ENCODE measurements at places on chromosomes 6 and 20. TPM values are rescaled to one million over a fixed set of nuclear protein-coding genes. Genes with fewer than 3 reads are reported as not detected.
A peak's percentile ranks its signal among the peaks of the same experiment; 100 is the strongest.

- no peak overlapping the region for H3K4me3 ChIP-seq
- no peaks in the 10 kb centered on the region for H3K36me3 ChIP-seq
- no peak for DNase-seq
- H3K27ac ChIP-seq: no peak overlapping the region
- H3K27me3 ChIP-seq: peaks cover 49% of the 10 kb centered on the region
These were observed 121.0 kb downstream of the MRPL14 start for GRCh38 chr6:44006123-44006871.

- H3K4me1 ChIP-seq: no peaks in the 10 kb centered on the region
- no peaks in the 10 kb centered on the region for H3K36me3 ChIP-seq
- peak overlapping the region; percentile 83 for H3K4me3 ChIP-seq
- H3K27ac ChIP-seq: peak overlapping the region; percentile 62
- no peak for DNase-seq
- H3K27me3 ChIP-seq: peaks cover 6% of the 10 kb centered on the region
These were observed 7.6 kb upstream of the TAAR9 start for GRCh38 chr6:132530293-132530974.

- H3K4me1 ChIP-seq: no peaks in the 10 kb centered on the region
- DNase-seq: no peak
- no peaks in the 10 kb centered on the region for H3K27me3 ChIP-seq
These were observed 196.3 kb upstream of the FUT9 start for GRCh38 chr6:95819461-95819860.

DNA sequence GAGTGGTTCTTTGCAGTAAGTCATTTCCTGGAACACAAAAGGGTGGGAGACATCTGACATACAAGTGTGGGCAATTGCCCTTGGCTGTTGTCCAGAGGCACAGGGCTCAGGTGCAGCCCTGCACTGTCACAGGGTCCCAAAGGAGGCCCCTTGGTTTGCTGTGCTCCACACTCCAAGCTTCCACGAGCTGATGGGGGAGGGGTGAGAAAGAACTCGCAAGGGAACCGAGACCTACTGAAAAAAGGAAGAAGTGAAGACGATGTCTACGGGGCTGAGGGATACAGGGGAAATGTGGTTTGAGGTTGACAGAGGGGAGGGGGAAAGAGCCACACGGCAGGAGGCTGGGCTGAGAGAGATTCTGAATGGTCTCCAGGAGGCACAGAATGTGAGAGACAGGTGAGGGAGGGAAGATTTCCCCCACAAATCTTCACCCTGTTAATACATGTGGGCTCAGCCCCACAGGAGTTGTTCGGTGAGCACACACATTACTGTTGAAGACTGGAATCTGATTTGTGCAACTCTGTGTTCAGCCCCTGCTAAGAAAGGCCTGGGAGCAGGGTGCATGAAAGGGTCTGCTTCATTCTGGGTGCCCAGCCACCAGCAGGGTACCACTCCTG, 123.4 kb downstream of the LY86 start:
- peaks cover 20% of the 10 kb centered on the region for H3K4me1 ChIP-seq
- H3K4me3 ChIP-seq: no peak overlapping the region
- H3K36me3 ChIP-seq: no peaks in the 10 kb centered on the region
- peaks cover 6% of the 10 kb centered on the region for H3K27me3 ChIP-seq
- peak overlapping the region; percentile 61 for H3K27ac ChIP-seq

GRCh38 chr6:166194914-166195859, 27.5 kb upstream of the TBXT start:
- H3K27me3 ChIP-seq: peaks cover 37% of the 10 kb centered on the region
- no peaks in the 10 kb centered on the region for H3K36me3 ChIP-seq
- no peak overlapping the region for H3K4me3 ChIP-seq
- DNase-seq: no peak

DNA sequence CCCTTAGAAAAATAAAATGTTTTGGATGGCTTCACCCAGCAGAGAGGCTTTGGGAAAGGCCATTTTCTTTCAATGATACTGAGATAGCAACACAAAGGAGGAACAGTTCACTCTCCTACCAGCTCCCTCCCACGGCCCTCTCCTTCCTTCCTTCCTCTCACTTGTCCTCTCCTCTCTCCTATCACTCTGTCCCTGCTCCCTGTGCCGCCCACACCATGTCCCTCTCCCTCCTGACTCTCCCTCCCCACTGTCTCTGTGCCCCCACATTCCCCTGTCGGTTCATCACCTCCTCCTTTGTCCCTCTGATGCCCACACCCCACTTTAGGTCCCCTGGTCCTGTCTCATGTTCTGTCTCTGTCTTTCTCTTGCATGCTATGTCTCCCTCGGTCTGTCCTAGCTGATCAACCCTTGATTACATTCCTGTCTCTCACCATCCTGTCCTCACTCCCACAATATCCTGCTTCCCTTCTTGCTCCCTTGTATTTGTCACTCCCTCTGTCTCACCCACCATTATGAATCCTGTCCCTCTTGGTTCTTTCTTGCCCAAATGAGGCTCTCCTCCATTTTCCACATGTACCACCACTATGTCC, 30.1 kb downstream of the ELMO2 start:
- no peak overlapping the region for H3K27ac ChIP-seq
- DNase-seq: no peak
- no peak overlapping the region for H3K4me3 ChIP-seq
- H3K4me1 ChIP-seq: no peaks in the 10 kb centered on the region
- no peaks in the 10 kb centered on the region for H3K27me3 ChIP-seq

- H3K27me3 ChIP-seq: peaks cover 6% of the 10 kb centered on the region
- H3K27ac ChIP-seq: no peak overlapping the region
- no peaks in the 10 kb centered on the region for H3K36me3 ChIP-seq
- H3K4me3 ChIP-seq: no peak overlapping the region
- no peak for DNase-seq
These were observed 364 bp upstream of the SPDEF start for GRCh38 chr6:34556493-34556892.

DNA sequence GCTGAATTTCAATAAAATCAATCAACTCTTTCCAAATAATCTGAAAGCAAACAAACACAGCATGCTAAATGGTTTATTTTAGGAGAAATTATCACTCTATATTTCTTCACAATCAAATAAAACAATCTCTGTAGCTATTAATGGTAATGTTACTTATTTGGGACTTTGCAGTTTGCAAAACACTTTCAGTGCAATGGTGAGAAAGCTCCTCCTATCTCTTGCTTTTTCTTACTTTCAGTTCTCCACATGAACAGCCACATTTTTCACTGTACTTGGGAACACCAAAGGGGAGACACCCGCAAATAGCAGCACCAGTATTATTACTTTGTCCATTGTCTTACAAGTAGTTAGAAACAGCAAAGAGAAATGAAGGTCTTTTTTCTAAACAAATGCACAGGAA, 92.4 kb downstream of the DST start:
- no peaks in the 10 kb centered on the region for H3K27me3 ChIP-seq
- peaks cover 13% of the 10 kb centered on the region for H3K36me3 ChIP-seq
- no peak overlapping the region for H3K27ac ChIP-seq
- DNase-seq: no peak

GRCh38 chr6:125867483-125867942, 76.8 kb downstream of the NCOA7 start:
- peak overlapping the region; percentile 77 for H3K27ac ChIP-seq
- H3K36me3 ChIP-seq: peaks cover 4% of the 10 kb centered on the region
- peaks cover 4% of the 10 kb centered on the region for H3K4me1 ChIP-seq
- no peaks in the 10 kb centered on the region for H3K27me3 ChIP-seq
- peak overlapping the region; percentile 9 for H3K4me3 ChIP-seq

GRCh38 chr6:151275566-151275965, 35.8 kb downstream of the AKAP12 start:
- no peak overlapping the region for H3K27ac ChIP-seq
- H3K4me1 ChIP-seq: peaks cover 22% of the 10 kb centered on the region
- DNase-seq: no peak
- peaks cover 3% of the 10 kb centered on the region for H3K36me3 ChIP-seq
- H3K27me3 ChIP-seq: no peaks in the 10 kb centered on the region

DNA sequence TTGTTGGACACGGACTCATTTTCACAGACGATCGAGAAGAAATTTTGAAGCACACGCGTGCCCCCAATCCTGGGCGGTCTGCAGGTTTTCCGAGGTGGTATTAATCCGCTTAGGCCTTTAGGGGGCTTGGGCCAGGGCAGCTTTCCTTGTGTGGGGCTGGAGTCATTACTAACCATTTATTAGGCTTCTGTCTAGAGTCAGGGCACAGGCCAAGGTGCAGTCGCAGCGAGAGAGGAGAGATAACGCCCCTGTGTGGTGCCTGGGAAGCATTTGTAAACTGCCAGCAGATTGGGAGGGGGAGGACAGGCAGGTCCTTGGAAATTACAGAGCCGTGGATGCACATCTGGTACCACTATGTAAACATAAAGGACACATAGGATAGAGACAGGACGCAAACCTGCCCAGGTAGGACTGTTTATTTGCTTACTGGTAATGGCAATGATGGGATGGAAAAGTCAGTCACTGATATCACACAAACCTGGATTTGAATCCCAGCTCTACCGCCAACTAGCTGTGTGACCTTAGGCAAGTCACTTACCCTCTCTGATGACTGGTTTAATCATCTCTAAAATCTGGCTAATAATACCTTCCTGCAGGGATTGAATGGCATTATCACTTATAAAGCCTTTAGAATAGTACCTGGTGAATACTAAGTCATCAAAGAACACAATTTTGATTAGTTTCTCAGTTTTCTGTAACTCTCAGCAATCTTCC, 76.4 kb downstream of the TMEM242 start:
- H3K36me3 ChIP-seq: no peaks in the 10 kb centered on the region
- H3K27ac ChIP-seq: no peak overlapping the region
- no peak for DNase-seq

- no peak overlapping the region for H3K4me3 ChIP-seq
- no peak overlapping the region for H3K27ac ChIP-seq
- peaks cover 20% of the 10 kb centered on the region for H3K36me3 ChIP-seq
- DNase-seq: no peak
- H3K27me3 ChIP-seq: no peaks in the 10 kb centered on the region
These were observed 40.2 kb downstream of the PGM3 start for GRCh38 chr6:83152913-83153312.

DNA sequence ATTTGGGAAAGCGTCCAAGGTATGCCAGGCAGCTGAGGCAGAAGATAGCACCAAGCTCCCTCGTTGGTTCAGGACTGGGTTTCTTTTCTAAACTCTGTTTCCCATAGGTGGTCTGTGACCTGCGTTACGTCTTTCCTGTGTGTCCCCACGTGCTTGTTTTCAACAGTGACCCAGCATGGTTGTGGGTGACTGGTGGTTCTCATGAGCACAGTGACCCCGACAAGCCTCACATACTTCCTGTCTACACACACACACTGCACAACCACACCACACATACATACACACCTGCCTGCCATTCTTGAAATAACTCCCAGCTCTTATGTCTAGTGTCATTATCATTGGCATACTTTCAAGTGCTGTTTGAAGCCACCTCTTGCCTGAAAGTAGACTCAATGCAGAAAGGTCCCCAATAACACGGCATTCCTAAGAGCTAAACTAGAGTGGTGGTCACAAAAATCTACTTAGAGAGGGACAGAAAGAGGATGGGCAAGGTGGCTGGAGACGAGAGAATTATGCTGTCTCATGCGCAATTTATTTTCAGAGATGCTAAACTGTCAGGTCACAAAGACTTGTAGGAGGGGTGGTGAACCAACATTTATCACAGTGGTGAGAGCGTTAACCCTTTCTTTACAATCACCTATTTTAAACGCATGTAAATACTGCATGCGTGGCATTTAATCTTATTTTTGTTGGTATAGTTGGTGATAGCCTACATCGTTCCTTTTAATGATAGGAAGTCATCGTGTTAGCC, 66.7 kb downstream of the GCNT2 start:
- H3K27me3 ChIP-seq: peaks cover 18% of the 10 kb centered on the region
- no peaks in the 10 kb centered on the region for H3K36me3 ChIP-seq
- H3K4me1 ChIP-seq: peaks cover 34% of the 10 kb centered on the region
- no peak overlapping the region for H3K4me3 ChIP-seq
- H3K27ac ChIP-seq: no peak overlapping the region
- DNase-seq: no peak

DNA sequence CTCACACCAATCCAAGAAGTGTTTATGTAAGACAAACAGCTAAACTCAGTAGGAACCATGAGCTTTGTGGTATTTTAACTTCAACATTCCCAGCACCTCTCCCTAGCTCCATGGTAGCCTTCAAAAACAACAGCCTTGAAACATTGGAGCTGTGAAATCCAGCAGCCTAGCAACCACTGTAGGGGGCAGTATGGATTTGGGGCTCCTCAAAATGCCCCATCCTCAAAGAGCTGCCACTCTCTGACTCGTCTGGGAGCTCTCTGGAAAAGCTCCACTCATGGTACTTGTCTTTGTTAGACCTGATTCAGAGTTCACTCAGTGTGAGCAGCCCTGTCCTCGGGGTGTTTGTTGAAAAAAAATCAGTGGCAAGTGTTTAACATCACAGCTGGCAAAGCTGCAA, 82.9 kb downstream of the KIF6 start:
- peaks cover 6% of the 10 kb centered on the region for H3K4me1 ChIP-seq
- H3K36me3 ChIP-seq: no peaks in the 10 kb centered on the region
- H3K27ac ChIP-seq: no peak overlapping the region
- DNase-seq: no peak

DNA sequence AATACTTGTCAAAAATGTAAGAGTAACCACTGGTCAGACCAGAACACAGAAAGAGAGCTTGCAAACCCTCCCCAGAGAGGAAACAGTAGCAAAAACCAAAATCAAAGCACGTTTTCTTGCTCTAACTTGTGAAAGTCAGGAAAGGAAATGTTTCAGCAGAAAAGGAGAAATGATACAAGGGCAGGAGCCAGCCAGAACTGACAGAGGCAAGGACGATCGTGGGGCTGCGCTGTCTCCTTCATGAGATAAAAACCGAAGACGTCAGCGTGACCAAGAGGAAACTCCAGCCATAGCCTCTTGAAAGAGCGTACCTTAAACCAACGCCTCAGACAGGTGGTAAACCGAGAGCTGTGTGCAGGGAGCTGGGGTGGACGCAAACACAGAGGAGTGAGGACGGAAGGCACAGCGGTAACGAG, 27.5 kb downstream of the LAMA5 start:
- no peak overlapping the region for H3K4me3 ChIP-seq
- no peak overlapping the region for H3K27ac ChIP-seq
- no peak for DNase-seq
- no peaks in the 10 kb centered on the region for H3K27me3 ChIP-seq
- H3K4me1 ChIP-seq: no peaks in the 10 kb centered on the region

- H3K36me3 ChIP-seq: no peaks in the 10 kb centered on the region
- no peak overlapping the region for H3K27ac ChIP-seq
- DNase-seq: no peak
- peaks cover 35% of the 10 kb centered on the region for H3K27me3 ChIP-seq
These were observed 21.0 kb downstream of the TCF15 start for GRCh38 chr20:588932-589672.

ARFGEF2 gene
- 39.2 TPM for total RNA-seq

ADGRG6 gene
- total RNA-seq: 72.3 TPM

RBM24 gene
- total RNA-seq: 0.88 TPM

EFCAB8 gene
- total RNA-seq: 0.07 TPM

SEL1L2 gene
- not detected for total RNA-seq

C6orf58 gene
- not detected for total RNA-seq

RHAG gene
- not detected for total RNA-seq
